ENCODE measurements at places on chromosomes 5 and 9.

DNA sequence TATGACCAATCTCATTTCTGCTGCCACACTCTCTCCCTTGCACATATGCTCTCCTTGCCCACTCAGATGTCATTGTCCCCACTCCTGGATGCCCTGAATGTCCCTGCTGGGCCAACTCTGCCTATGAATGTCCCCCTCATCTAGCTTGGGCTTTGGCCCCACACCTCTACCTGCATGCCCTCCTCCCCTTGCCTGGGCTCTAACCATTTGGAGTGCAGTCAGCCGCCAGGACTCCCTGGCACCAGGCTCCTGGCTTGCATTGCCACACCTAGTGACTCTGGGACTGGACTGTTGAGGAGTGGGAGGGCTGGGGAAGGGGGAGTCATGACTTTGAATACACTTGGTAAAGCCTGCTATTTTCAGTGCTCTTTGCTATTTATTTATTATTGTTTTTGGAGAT, 41.6 kb upstream of the POMT1 start:
- H3K4me3 ChIP-seq = no peak overlapping the region
- H3K27me3 ChIP-seq = no peaks in the 10 kb centered on the region
- H3K27ac ChIP-seq = peak overlapping the region; percentile 29
- H3K4me1 ChIP-seq = no peaks in the 10 kb centered on the region

DNA sequence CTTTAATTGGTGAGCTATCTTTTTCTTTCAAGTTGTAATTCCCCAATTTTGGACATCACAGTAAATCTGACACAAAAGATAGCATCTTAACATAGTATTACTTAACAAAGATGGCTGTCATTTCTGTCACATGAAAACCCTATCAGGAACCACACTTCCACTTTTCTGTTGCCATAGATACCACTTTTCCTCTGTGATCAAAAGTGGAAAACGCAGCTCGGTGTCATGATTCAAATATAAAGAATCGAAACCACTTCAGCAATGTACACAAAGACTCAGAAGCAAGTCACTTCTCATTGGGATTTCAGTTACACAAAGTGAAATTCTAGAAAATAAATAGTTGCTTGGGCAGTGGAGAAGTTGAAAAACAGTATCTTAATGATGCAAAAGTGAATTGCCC, 524.9 kb upstream of the ITGA1 start:
- H3K4me3 ChIP-seq = no peak overlapping the region
- DNase-seq = no peak
- H3K27me3 ChIP-seq = no peaks in the 10 kb centered on the region
- no peaks in the 10 kb centered on the region for H3K4me1 ChIP-seq
- no peaks in the 10 kb centered on the region for H3K36me3 ChIP-seq

DNA sequence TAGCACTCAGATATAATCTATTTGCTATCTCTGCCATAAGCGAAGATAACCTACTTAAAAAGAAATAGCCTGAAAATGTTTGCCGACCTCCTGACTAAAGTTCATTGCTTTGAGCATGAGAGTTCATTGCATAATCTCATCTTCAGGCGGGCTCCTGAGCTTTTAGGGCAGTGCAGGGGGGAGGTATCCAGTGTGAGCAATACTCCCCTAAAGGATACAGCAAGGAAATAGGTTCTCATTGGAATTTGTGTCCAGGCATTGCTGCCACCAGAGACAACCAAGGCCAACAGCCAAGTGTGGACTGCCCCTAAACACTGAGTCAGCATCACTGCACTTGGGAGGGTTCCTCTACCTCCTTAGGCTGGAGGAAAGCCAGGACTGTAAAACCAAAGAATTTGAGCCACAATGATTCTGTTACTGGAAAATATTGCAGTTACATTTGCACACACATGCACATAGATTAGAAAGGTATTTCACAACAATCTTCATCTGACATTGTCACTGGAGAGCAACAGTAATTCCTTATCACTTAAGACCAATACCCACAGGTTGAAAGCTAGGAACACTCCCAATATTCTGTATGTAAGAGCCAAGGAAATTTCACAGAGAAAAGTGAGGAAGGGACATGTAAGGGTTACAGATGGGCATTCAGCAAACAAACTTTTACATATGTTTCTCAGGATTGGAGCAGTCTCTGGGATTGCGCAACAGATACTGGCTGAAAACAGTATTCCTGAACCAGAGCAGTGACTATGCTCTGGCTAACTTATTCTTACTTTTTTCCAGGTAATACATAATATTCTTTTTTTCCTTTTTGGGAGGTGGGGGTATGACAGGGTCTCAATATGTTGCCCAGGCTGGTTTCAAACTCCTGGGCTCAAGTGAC, 98.6 kb upstream of the TLE1 start:
- H3K4me3 ChIP-seq = no peak overlapping the region
- H3K4me1 ChIP-seq = no peaks in the 10 kb centered on the region
- no peak overlapping the region for H3K27ac ChIP-seq
- no peaks in the 10 kb centered on the region for H3K36me3 ChIP-seq
- no peak for DNase-seq

GRCh38 chr5:55149308-55149795, 10.6 kb upstream of the GPX8 start:
- DNase-seq = no peak
- H3K27ac ChIP-seq = no peak overlapping the region
- H3K36me3 ChIP-seq = no peaks in the 10 kb centered on the region

DNA sequence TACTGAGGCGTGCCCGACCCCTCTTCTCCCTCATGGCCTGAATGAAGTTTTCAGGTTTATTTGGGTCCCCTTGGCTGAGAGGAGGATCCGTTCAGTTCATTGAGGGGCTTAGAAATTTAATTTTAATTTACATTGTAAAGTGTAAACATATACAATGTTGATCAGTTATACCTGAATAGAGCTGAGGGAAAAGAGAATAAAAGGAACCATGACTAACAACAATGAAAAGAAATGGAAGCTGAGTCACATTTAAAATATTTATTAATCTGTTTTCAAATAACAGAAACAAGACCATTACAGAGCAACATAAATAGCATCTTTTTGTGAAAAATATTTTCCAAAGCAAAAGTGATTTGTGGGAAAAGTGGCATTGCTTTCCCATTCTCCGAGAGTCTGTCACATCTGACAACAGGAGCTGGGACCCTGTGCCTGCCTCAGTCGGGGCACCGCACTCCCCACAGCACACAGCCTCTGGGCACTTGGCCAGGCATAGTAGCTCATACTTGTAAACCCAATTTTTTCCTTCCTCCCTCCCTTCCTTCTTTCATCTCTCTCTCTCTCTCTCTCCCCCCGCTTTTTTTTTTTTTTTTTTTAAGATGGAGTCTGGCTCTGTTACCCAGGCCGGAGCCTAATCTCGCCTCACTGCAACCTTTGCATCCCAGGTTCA, 28.7 kb downstream of the PROP1 start:
- no peaks in the 10 kb centered on the region for H3K4me1 ChIP-seq
- no peaks in the 10 kb centered on the region for H3K27me3 ChIP-seq
- H3K4me3 ChIP-seq = no peak overlapping the region
- no peak for DNase-seq

DNA sequence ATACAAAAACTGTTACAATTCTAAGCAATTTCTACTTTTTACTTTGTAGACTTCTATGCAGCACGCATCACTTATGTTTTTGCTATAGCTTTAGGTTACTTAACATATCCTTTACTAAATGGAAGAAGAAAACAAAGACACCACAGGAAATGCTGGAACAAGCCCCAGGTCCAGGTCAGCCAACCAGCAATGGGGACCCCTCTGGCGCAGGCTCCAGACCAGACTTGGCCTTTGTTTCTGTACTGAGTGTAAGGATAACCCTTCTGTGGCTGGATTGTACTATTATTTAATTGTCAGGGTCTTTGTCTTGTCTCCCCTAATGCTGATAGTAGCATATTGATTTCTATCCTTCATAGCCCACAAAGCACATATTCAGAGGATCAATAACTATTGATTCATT, 4.2 kb downstream of the SEMA4D start:
- H3K36me3 ChIP-seq = no peaks in the 10 kb centered on the region
- H3K27me3 ChIP-seq = no peaks in the 10 kb centered on the region
- H3K27ac ChIP-seq = no peak overlapping the region

DNA sequence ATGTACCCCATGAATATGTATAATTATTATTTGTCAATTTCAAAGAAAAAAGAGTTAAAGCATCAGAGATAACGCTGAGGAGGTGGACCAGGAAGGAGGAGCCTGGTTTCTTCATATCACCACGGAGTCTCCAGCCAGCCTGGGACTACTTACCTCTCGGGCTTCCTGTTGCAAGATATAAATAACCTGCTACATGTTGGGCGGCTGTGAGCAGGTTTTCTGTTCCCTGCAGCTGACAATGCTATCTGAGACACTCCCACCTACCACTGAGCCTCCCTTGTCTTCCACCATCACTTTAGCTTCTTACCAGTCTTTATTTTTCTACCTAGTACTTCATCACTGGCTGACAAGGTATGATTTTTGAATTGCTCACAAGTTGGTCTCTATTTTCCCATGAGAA, 102.7 kb upstream of the CPEB4 start:
- H3K4me3 ChIP-seq = no peak overlapping the region
- no peaks in the 10 kb centered on the region for H3K27me3 ChIP-seq
- H3K4me1 ChIP-seq = peaks cover 12% of the 10 kb centered on the region
- no peak overlapping the region for H3K27ac ChIP-seq
